ENCODE measurements at places on chromosomes 12 and 14.

DNA sequence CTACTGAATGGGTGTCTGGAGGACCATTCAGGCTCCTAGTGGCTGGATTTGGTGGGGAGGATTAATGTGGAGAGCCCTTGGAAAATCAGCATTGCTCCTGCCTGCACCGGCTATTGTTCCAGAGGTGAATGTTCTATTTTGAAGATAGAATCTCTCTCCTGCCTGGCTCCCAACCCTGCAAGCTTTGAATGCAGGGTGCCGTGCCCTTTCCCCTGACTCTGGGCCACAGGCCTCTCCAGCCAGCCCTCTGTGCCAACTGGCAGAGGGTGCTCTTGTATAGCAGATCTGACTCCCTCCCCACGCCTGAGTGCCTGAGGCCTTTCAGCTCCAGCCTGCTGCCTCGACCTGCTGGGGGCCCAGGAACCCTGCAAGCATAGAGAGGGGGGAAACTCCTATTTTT, 106.8 kb downstream of the TMEM260 start:
- DNase-seq: peak; percentile 9

DNA sequence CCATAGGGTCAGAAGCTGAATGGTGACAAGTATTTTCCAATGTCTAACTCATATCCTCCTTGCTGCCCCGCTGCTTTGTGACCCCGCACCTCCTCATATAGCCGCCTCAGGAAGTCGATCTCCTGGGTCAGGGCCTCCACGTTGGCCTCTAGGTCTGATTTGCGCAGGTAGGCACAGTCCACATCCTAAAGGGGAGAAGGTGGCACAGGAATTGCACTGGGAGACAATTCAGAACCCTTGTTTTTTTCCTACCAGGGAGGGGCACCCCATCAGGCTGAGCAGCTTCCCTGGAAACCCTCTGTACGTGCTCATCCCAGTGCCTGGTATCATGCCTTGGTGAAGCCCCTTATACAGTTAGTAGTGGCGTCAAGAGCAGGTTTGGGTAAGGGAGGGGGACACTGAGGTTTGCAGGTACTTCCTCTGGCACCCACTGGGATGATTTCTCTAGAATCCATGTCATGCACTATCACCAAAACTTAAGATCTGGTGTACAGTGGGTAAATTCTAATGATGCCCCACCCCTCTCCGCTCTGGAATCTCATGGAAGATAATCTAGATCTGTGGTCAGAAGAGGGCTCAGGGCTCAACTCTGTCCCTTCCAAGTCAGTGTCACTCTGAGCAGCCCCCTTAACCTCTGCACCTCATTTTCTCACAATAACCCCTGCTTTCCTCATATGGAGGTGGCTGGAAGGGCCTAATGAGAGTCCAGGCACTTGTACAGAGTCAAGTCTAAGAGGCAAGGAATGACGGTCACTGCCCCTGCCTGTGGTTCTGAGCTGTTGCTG, 20.1 kb upstream of the KRT86 start:
- no peak for DNase-seq

DNA sequence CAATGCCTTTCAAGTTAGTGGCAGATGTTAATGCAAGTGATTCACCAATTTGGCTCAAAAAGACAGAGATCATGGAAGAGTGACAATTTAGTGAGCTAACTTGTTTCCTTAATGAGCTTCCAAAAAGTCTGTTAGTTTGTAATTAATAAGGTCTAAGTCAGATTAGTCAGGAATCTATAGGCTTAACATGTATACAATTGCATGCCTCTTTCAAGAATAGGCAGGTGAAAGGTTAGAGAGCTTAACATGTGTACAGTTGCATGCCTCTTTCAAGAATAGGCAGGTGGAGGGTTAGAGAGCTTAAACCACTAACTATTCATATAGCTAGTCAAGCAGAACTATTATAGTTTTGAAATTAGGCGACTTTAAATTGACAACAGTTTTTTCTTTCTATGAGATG, 663.8 kb downstream of the C12orf50 start:
- DNase-seq: no peak

GRCh38 chr12:63876980-63877379, 32.5 kb downstream of the SRGAP1 start:
- DNase-seq: no peak

GRCh38 chr12:98679611-98680005, 34.5 kb downstream of the APAF1 start:
- DNase-seq: no peak

DNA sequence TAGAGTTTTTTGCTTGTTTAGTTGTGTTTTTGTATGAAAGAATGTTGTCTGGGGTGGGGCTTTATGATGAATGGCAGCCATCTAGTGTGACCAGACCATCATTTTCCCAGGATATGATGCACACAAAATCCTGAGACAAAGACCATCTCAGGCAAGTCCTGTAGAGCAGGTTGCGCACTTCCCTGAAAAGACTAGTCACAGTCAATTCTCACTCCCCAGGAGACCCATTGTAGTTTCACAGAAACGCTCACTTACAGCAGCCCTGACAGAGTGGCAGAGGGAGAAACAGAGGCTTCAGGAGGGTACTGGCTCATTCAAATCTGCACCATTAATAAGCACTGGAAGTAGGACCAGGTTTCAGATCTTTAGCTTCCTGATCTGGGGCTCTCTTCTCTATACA, 183.2 kb downstream of the TMEM117 start:
- DNase-seq: no peak

- DNase-seq: no peak
Observed at GRCh38 chr12:39692258-39692853, 72.8 kb upstream of the ABCD2 start.

GRCh38 chr14:65999865-66000264, 486.3 kb upstream of the CCDC196 start:
- DNase-seq: no peak

DNA sequence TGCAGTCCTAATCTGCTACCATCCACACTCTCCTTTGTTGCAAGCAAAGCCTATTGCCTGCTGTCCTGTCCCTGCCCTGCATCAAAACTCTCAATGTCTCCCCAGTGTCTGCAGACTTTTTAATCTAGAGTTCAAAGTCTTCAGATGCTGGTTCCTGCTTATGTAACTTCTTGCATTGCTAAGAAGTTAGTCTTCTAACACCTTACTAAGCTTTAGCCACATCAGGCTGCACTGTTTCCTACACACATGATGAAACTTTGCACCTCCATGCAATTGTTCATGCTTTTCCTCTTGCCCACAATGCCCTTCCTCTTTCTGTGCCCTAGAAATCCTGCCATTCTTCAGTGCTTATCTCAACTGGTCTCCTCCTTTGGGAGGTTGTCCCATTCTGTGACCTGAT, 16.2 kb upstream of the DICER1 start:
- no peak for DNase-seq

GRCh38 chr12:75725521-75726111, 214.2 kb upstream of the KRR1 start:
- DNase-seq: no peak

GRCh38 chr14:24271834-24272263, 452 bp upstream of the RABGGTA start:
- DNase-seq: no peak

DNA sequence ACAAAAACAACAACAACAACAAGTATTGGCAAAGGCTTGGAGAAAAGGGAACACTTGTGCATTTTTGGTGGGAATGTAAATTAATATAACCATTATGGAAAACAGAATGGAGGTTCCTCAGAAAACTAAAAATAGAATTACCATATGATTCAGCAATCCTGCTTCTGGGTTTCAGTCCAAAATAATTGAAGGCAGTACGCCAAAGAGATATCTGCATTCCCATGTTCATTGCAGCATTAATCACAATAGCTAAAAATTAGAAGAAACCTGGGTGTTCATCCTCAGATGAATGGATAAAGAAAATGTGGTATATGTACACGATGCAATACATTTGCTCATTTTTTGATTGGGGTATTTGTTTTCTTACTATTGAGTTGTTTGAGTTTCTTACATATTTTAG, 813.0 kb downstream of the NRXN3 start:
- DNase-seq: no peak
